ENCODE measurements at places on chromosomes 2 and 18.

DNA sequence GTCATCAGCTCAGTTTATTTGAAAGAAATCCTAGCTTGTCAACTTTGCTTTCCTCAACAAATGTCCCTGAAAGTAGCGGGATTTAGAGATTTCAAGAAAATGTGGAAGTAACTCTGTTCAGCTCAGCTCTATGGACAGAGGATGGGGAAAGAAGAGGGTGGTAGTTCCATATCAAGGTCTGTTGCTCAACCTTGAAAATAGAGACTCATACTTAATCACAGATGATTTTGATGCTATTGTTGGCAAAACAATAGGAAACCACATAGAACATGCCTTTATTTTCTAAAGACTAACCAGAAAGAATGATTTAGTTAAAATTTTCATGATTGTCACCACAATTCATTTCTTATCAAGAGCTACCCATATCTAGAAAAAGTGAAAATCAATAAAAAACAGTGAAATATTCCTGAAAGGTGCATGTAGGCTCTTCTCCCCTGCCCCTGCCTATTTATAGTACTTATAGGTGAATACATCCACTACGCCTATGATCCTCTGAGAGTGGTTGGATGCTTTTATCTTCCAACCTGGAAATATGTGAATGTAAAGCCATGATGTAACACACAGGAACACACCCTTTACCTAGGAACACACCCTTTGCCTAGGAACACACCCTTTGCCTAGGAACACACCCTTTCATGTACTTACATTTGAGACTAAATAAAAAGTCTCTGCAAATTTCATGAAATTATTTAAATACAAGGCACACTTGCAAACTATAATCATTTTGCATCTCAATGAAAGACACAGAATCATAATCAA, 65.8 kb downstream of the ETAA1 start:
- DNase-seq: no peak

DNA sequence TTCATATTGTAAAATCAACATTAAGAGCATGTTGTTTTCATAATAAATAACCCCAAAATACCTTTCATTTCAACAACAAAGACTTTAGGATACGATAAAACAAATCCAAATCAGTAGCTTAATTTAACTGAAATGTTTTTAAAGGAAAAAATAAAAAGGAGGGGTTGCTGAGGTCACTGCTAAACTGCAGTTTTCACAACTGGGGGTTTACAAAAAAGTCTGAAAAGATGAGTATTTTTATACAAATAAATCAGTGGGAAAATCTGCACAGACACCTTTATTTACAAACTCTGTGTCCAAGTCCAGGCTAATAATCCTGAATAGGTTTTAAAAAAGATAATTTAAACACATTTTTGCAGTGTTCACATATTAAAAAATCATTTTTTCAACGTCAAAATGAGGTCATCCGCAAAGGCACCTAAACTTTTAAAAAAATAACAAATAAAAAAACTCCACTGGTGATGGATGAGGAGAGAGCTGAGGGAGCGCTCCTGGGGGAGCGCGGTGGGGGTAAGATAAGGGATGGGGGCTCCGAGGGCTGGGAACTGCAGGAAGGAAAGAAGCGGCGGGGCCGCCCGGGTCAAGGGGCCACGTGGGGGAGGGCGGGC, 3.1 kb downstream of the DLX2 start:
- DNase-seq: no peak

DNA sequence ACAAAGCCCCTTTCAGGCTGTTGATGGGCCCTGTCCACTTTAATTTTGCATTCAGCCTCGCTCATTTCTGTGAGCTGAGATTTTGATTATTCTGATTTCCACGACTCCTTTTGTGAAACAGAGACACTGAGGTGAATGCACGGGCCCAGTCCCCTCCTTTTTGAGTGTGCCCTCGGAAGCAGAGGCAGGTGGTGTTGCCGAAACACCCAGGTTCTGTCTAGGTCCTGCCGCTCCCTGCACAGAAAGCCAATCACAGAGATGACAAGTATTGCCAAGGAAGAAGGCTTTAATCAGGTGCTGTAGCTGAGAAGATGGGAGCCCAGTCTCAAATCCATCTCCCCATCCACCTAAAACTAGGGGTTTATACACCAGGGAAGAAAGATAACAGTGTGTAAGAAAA, 44.2 kb upstream of the EDAR start:
- DNase-seq: no peak

DNA sequence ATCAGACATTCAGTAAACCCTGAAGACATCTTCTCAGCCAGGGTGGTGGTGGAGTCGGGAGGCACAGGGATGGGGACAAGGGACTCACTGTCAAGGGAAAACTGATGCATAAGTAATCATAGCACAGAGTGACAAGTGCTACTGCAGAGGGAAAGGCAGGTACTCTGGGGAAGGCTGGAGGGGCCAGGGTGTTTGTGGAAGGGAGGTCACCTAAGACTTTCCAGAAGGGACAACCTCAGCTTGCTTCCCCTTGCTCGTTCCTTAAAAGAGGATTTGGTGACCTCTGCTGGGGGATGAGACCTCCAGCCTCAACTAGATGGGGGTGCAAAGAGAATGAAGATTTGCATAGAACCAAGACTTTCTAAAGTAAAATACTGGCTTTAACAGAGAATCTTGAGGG, 99.5 kb downstream of the SLC4A3 start:
- DNase-seq: no peak

GRCh38 chr18:3286159-3286558, 24.2 kb downstream of the MYL12B start:
- DNase-seq: no peak

GRCh38 chr2:73031725-73032701, 39.5 kb downstream of the SFXN5 start:
- DNase-seq: no peak

DNA sequence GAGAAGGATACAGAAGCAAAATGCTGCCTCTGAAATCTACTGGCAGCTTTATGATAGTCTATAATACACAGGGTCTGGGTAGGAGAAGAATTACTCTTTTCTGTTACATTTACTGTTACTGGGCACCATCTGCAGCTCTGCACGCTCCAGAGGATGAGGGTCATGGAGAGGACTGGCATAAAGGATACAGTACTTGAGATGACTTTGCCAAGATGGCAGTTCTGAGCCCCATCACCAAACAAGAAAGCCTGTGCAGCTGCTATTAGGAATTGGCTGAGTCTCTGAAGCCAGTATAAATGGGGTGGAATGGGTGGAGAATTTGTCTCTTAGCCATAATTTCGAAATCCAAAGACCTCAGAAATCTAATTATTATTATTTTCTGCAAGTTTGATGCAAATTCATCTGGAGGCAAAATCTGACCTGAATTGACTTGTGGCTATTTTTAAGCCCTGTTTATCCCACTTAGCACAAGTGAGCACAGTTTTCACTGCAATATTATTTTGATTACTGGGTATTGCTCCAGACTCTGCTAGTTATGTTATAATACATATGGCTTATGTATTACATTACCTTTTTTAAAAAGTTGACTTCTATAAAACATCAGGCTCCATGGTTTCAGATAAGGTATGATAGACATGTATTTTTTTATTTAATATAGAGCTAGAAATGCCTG, 579.5 kb downstream of the MBD2 start:
- DNase-seq: no peak

- peak; percentile 14 for DNase-seq
These were observed 207.8 kb upstream of the SMAD2 start for GRCh38 chr18:48138210-48138609.

GRCh38 chr2:83068714-83069113, 1390.4 kb downstream of the SUCLG1 start:
- DNase-seq: no peak

DNA sequence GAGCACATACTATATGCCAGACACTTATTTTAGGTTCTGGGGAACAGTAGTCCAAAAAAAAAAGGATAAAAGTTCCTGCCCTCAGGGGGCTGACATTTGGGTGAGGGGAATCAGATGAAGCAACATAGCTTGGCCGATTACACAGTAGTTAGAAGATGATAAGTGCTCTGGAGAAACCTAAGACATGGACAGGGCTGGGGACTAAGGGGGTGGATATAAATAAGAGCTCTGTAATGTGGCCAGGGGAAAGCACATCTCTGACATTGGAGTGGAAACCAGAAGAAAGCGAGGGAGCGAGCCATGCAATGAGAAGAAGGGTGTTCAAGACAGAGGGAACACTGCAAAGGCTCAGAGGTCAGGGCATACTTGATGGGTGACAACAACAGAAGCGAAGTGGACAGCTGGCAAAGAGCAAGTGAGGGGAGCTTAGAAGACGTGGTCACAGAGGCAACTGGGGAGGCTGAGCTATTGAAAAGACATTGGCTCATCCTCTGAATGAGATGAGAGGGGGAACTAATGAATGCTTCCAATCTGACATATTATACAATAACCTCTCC, 11.4 kb downstream of the TMEM182 start:
- no peak for DNase-seq

GRCh38 chr2:237626813-237627440, 460 bp upstream of the LRRFIP1 start:
- DNase-seq: peak; percentile 28

DNA sequence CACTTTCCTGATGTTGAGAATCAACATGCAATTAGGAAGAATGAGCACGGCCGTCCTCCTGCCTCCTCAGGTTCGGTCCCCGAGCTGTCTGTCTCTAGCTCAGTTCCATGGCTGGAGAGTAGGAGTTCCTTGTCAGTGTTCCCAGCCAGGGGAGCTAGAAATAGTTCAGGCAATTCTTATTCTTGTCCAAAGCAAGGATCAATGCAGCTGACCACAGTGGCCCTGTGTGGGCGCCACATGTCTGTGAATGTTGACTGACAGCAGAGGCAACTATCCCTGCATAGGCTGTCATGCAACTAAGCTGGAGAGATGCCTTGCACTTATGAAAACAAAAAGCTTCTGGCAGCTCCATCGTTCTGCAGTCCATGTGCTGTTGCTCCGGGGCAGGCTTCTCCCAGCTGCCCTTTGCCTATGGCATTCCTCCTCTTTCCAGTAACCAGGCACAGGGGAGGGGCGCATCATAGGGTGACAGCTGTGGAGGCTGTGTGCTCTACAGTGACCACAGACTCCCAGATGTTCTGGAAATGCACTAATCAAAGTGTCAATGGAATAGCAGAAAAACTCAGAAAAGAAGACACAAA, 58.7 kb downstream of the PDCL3 start:
- DNase-seq: no peak

GRCh38 chr18:55458456-55459203, 129.4 kb downstream of the TCF4 start:
- no peak for DNase-seq

DNA sequence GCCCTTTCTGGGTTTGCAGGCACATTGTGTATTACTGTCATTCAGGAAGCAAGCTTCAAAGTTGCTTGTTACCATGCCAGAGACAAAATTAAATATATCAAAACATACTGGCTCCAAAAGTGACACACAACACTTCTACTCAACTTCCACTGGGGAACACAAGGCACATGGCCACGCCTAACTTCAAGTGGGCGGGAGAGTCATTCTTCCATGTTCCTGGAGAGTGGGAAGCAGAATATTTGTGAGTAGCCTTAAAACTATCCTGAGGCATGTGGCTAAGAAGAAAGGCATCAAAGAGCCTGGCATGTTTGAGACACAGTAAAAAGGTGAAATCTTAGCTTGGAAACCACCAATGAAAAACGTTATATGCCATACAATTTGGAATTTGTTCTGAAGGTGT, 90.5 kb upstream of the TACR1 start:
- no peak for DNase-seq

DNA sequence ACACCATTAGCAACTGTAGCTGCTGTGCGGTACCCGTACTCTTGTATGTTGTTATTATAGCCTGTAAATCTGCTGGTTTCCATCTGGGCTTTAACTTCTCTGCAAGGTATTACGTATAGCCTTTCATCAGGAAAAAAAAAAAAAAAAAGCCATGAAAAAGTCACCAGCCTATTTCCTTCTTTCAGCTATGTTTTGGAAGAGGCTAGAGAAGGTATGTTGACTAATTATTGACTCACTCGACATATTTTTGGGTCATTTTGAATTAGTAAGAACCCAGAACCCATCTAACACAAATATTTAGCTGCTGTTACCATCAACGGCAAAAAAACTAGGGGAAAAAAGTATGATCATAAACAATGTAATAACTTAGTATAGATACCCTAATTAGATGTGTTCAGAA, 1395.6 kb downstream of the SUCLG1 start:
- no peak for DNase-seq

- no peak for DNase-seq
These were observed 266.6 kb upstream of the CYP26B1 start for GRCh38 chr2:72414137-72414760.

DNA sequence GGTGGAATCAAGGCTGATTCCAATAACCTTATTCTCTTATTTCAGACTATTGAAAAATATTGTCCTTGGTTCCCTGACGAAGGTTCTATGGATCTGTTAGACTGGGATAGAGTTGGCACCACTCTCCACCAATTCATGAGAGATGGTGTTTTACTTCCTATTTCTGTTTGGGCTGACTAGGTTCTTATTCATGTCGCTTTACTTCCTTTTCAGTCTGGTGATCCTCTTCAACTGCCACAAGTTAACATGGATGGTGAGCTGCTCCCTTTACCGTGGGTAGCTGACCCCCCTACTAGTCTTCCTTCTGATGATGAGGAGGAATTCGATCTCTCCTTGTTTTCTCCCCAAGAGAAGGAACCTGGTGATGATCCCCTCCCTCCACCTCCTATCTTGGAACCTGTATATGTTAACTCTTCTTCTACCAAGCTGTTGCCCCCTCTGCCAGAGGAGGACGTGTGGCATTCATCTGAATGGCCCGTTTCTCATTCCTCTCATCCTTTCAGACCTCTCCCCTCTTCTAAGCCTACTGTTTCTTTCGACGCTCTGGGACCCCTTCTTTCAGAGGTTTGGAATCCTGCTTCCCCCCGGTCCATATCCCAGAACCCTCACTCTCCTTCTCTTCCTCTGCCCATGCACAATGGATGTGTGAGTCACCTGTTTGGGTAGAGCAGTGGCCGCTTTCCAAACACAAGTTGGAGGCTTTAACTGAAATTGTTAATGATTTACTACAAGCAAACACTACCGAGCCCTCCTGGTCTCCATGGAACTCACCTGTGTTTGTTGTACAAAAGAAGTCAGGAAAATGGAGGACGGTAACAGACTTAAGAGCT, 13.5 kb upstream of the CNOT11 start:
- DNase-seq: no peak

DNA sequence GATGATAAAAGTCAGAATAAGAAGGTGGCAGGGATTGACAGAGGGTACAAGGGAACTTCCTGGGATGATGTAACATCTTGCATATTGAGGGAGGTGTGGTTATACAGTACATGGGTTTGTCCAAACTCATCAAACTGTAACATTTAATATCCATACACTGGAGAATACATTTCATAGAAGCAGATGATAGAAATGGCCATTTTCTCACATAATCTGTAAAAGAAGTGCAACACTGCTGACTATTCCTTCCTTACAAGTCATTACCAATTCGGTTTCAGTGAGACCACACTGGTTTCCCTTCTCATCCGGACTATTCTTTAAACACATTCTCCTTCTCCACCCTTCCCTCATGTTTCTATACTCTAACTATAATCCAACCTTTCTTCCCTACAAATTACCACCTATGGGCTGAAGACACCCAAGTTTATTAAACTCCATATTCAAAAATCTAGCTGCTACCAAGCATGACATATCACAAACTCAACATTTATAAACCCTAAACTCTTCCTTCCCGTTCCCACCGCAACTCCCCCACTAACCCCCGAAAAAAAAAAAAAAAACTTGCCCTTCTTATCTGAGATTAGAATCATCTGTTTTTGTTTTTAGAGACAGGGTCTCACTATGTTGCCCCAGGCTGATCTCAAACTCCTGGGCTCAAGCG, 1.6 kb downstream of the COX7A2L start:
- no peak for DNase-seq

Data from common myeloid progenitor, CD34-positive (primary cell).